ENCODE measurements at places on chromosomes 2 and 18. TPM values are rescaled to one million over a fixed set of nuclear protein-coding genes. Genes with fewer than 3 reads are reported as not detected.

- DNase-seq = no peak
These were observed 4.4 kb upstream of the SEMA4C start for GRCh38 chr2:96874198-96874831.

DNA sequence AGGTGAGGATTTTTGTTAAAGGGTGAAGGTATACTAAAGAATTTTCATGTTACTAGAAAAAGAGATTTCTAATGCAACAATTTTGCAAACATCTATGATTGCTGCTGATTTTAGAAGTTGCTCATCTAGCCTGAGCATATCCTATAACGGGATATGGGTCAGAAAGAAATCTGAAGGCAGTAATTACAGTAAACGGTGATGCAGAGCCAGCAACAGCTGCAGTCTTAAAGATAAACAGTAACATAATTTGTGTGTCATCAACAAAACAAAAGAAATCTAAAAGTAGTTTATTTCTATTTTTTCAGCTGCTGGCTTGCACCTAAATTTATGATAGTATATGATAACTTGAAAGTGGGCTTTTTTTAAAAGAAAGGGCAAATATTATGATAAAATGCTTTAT lies 215.7 kb downstream of the SLC4A10 start:
- DNase-seq = no peak

DNA sequence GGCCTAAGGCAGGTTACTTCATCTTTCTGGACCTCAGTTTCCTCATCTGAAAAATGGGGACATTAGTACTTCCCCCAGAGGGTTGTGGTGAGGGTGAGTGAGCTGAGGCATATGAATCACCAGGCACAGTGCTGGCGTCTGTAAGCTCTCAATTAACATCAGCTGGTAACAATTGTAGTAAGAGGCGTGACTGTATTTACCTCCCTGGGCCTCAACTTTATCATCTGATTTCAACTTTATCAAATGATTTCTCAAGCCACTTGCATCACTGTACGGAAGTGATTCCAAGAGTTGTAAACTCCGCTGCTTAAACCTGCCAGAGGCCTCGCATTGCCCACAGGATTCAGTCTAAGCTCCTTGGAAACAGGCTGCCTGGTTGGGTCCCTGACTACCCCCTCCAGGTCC lies 53.6 kb upstream of the PKDCC start:
- no peak for DNase-seq

DNA sequence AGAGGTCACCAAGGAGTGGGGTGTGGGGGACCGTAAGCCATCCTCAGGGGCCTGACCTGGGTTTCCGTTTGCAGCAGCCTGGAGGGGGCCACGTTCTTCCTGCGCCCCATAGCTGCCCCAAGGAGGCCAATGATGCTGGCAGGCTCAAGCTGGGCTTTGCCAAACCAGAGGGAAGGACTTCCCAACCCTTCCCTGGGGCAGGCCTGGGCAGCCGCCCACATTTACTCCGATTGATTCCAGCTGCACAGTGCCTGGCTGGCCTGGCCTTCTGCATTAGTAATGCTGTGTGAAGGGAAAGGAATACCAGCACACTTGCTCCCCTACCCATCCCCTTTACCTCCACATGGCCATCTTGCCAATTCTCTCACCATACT lies 360.6 kb upstream of the SLC14A2 start:
- peak; percentile 27 for DNase-seq

DNA sequence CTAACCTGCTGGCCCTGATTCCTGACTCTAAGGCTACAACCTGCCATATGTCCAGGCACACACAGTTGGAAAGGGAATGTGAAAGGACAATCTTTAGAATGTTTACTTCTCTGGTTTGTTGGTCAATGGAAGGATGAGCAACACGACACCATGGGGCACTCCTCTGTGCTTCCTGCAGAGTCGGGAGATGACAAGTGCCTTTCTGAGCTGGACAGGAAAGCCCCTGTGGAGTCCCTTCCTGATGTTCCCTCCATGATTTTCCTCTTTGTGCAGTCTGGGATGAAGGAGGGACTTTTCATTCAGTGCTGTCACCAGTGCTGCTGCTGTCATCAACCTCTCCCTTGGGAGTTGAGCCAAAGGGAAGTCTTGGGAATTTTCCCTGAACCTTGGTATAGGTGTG lies 22.6 kb upstream of the SERPINB7 start:
- no peak for DNase-seq

DNA sequence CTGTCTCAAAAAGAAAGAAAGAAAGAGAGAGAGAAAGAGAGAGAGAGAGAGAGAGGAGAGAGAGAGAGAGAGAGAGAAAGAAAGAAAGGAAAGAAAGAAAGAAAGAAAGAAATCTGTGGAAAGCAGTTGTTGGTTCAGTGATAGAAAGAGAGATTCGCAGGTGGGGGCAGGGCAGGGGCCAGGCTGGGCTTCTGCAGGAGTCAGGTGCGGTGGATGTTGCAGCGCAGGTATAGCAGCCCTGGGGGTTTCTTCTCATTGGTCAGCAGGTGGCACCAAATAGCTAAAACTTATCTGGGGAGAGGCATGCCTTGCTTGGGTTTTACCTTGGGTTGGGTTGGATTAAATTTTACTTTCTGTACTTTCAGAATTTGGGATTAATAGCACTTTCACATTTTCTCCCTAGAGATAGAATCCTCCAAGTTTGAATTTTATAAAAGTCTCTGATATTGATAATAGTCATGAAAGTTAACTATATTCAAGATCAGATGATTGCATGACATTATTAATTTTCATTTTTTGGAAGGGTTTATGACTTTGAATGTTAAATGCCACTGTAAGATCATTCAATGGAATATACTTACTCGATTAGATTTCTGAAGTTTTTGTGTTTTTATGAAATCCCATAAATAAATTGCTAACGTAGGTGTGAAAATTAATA lies 66.6 kb downstream of the SPTBN1 start:
- DNase-seq = no peak

DNA sequence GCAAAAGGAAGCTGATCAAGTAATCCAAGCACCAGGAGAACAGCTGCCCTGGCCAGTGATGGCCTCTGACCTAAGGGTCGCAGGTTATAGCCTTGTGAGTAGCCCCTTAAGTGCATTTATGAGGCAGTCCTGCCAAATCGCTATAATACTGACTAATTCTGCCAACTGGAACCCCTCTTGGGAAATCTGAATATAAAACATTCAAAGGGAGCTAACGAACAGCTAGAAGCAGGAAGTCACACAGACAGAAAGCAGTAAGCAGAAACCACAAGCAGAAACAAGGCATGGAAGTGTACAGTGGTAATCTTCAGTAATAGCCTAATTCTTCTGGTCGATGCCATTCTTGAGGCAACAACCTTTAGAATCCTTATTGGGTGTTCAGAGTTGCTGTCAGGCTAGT lies 521.3 kb downstream of the METTL4 start:
- no peak for DNase-seq

- no peak for DNase-seq
These were observed 84.7 kb downstream of the TNFRSF11A start for GRCh38 chr18:62409821-62410220.

GRCh38 chr18:64103986-64104385 lies 44.9 kb downstream of the LINC00305 start:
- DNase-seq = no peak

GRCh38 chr2:46909771-46910419 lies 5.7 kb downstream of the MCFD2 start:
- DNase-seq = no peak

DNA sequence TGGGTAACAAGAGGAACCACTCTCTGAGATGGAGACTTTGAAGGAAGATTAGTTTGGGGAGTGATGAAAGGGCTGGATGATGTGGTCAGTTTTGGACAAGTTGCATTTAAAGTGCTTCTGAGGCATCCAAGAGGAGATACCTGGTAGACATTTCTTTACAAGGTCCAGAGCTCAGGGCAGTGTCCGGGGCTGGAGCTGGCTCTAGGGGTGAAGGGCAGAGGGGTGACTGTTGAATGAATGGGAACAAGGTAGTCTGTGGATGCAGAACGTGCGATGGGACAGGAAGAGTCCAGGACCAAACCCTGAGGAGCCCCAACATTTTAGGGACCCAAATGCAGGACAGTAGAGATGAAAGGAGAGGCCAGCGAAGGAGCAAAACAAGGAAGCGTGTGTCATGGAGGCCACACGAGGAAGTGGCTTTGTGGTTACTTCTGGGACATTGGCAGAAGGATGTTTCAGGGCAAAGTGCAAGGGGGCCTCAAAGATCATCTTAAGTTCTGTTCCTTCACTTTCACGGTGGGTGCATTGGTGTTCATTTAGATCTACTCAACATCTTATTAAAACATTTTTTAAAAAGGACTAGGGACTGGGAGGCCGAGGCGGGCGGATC lies 13.6 kb upstream of the GPR35 start:
- DNase-seq = no peak

DNA sequence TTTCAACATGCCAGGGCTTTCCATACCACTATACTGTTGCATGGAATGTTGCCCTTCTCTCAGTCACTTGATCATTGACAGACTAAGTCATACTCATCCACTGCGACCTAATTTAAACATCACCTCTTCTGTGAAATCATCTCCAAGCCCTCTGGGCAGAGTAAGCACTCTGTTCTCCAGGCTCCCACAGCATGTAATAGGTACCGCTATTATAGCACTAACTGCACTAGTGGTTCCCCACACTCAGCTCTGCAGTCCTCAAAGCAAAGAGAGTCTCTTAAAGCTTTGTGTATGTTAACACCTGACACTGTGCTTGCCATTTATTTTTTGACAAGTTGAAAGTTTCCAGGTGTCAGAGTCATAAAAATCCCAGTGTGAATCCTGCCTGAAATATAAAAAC lies 947.2 kb downstream of the ERBB4 start:
- no peak for DNase-seq

- no peak for DNase-seq
These were observed 64.1 kb upstream of the ITSN2 start for GRCh38 chr2:24424387-24424786.

DNA sequence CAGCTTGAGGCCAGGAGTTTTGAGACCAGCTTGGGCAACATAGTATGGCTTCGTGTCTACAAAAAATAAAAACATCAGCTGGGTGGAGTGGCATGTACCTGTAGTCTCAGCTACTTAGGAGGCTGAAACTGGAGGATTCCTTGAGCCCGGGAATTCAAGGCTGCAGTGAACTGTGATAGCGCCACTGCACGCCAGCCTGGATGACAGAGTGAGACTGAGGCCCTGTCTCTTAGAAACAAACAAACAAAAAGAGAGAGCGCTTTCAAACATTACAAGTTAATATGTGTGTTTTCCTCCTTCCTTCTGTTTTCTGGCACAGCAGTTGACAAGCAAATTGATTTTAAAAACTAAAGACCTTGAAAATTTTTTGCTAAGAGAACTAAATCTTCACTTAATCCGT lies 9.9 kb downstream of the EPC2 start:
- DNase-seq = no peak

Gene SERPINB11
- total RNA-seq = not detected

Gene CENPA
- 0.87 TPM for total RNA-seq

Gene MRO
- 3.3 TPM for total RNA-seq

Gene LYG1
- 3.1 TPM for total RNA-seq

Gene POTEC
- total RNA-seq = not detected

Gene RBM43
- total RNA-seq = 14.7 TPM

Gene TEKT4
- total RNA-seq = 0.18 TPM

Gene NMUR1
- 0.56 TPM for total RNA-seq

Gene IL36RN
- total RNA-seq = not detected

Gene ALLC
- total RNA-seq = 0.20 TPM

Gene UGT1A8
- not detected for total RNA-seq

All from ovary (tissue), 10 donors.